Effector memory CD8-positive, alpha-beta T cell (primary cell): ENCODE measurements at places on chromosomes 1 and 21.

- DNase-seq, result no peak
Measured at GRCh38 chr1:211603191-211603701, 24.3 kb upstream of the SLC30A1 start.

DNA sequence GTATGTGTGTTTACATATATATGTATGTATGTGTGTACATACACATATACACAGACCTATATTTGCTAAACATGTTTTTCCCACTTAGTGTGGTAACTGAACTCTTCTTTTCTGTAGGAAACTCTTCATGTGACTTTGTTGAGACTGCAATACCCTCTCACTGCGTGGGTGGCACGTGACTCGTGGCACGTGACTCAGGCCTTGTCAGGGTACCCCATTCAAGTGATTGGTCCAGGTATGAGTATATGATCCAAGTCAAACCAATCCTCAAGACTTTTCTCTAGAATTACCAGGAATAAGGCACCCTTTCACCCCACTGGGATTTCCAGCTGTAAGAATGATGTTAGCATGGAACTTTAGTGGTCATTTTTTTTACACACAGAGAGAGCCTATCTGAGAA lies 149.2 kb upstream of the KCNK2 start:
- DNase-seq, result no peak

DNA sequence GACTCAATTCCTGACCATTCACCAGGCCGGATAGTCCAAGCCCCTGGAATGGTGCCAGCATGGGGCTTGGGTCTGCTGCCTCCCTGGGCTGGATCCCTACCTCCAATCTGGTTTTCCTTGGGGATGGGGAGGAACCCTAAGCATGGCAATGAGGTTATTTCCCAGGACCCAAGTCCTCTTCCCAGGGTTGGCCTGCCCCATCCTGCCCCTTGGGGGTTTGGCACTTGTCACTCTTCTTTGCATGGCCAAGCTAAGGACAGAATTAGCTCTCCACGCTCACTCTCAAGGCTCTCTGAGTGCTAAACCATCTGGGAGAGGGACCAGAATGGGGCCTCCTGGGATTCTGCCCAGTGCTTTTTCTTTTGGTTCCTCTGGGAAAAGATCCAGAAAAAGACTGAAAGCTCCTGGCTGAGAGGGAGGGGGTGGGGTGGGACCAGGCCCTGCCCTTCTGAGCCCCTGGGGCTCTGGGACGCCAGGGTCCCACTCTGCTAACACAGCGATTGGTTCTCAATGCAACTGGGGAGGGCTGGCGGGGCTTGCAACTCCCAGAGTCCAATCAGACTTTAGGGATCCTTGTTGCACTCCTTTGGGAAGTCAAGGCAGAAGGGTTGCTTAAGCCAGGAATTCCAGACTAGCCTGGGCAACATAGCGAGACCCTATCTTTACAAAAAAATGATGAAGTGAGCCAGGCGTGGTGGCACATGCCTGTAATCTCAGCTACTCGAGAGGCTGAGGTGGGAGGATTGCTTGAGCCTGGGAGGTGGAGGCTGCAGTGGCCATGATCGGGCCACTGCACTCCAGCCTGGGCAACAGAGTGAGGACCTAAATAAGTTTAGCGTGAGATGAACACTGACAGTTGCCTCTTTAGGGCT lies 52.7 kb downstream of the DHRS3 start:
- no peak for DNase-seq

- DNase-seq, result no peak
Measured at GRCh38 chr1:113792471-113792870, 19.8 kb downstream of the RSBN1 start.

DNA sequence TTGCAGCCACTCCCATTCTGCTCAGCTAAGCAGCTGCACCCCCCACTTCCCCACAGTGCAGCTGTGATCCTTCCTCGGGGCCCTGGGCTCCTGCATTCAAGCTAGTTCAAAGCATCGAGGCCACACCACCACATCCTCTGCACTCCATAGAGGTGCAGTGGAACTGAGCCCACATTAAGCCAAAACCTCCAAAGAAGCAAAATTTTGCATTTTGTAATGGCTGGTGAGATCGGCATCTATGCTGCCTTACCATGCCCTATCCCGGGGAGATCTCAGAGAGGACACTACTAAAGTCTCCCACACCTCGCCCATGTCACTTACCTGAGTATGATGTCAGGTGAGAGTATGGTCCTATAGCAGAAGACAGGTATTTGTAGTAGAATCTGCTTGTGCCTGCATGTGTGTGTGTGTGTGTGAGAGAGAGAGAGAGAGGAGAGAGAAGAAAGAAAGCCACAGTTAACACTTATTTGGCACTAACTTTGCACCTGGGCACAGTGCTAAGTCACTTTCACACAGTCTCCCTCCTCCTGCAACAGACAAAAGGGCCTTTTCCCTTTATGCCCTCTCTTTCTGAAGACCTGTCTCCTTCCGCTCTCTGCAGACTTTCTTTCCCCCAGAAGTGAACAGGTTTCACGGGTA lies 89.8 kb downstream of the KIF14 start:
- DNase-seq, result peak; percentile 42

- no peak for DNase-seq
Measured at GRCh38 chr1:178126261-178126660, 32.4 kb downstream of the RASAL2 start.

- DNase-seq, result no peak
Measured at GRCh38 chr1:75953461-75953860, 21.3 kb upstream of the ASB17 start.

GRCh38 chr1:187641907-187642306 lies 813.2 kb downstream of the PLA2G4A start:
- no peak for DNase-seq

DNA sequence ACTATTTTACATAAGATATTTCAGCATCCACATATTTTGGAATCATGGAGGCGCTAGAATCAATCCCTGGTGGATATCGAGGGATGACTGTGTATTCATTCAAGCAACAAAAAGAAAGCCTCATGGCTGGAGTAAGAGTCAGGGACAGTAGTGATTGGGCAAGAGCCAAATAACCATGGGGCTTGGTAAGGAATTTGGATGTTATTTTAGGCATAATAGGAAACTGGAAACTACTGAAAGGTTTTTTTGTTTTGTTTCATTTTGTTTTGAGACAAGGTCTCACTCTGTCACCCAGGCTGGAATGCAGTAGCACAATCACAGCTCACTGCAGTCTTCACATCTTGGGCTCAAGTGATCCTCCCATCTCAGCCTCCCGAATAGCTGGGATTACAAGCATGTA lies 33.8 kb upstream of the EYA3 start:
- DNase-seq, result no peak

GRCh38 chr1:21933397-21934248 lies 3.5 kb downstream of the HSPG2 start:
- DNase-seq, result no peak

DNA sequence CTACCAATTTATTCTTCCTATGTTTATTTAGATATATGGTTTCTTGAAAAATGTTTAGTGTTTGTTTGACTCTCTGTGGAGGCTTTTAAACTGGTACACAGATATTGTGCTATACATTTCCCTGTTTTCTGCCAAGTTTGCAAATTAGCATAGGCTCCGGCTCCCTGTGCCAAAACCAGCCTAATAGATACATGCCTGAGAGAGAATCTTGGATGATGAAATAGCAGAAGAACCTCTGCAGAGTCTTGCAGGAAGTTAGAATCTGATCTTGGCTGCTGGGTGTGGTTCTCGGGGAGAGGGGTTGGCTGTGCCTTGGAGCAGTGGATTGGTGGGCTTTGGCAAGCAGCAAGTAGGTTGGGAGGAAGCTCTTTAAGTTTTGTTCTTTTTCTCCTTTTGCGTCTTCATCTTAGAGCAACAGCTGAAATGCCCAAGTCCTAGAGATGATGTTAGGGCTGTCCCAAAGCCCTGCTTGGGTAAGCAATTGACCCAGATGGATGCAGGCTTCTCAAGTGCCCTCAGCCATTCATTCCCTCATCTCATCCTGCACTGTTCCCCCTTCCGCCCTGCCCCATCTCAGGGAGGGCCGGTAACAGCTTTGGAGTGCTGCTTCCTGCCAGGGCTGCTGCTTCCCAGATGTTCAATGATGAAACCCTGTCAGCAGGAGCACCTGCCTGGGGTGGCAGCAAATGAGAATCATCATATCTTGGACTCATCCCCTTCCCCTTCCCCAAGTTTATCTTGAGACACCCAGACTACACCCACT lies 9.3 kb downstream of the PLA2G2A start:
- no peak for DNase-seq

GRCh38 chr1:63316598-63316983 lies 5.8 kb upstream of the FOXD3 start:
- no peak for DNase-seq

GRCh38 chr1:86778569-86779239 lies 74.3 kb downstream of the SH3GLB1 start:
- no peak for DNase-seq
